Right atrium auricular region (tissue), 2 donors: ENCODE measurements at places on chromosomes 2 and 18. TPM values are rescaled to one million over a fixed set of nuclear protein-coding genes. Genes with fewer than 3 reads are reported as not detected.

Gene SERPINB4
- total RNA-seq, result not detected

Gene LIMS3
- 4.4 TPM for total RNA-seq

DNA sequence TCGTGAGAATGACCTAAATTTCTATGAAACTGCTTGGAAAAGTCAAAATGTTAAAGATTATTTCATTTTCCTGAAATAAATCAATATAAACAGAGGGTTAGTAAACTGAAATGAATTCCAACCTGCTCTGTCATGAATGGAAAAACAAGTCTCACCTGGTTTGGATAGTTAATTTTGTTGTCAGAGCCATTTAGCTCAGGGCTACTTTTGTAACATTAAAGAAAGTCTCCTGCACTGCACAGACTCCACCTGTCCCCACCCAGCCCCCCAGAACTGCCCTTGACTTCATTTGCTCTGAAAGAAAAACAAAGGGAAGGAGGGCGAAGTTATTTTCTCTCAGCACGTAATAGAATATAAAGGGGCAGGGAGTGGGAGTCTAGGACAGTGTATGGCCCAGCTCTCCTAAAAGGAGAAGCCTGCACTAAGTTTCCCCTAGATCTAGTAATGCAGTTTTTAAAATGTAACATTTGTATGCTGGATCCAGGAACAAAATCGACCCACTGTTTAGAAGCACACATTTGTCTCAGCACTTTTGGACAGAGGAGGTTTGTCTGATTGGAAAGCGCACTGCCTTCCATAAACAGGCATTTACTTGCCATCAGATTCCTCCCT is 54.2 kb upstream of the ACSL3 start:
- no peak for DNase-seq
- H3K36me3 ChIP-seq, result no peaks in the 10 kb centered on the region
- no peaks in the 10 kb centered on the region for H3K27me3 ChIP-seq
- no peak overlapping the region for H3K4me3 ChIP-seq

Gene MC5R
- total RNA-seq, result not detected

Gene NEB
- total RNA-seq, result 61.1 TPM

GRCh38 chr2:112339986-112340385 is 64.6 kb downstream of the ZC3H6 start:
- no peak for DNase-seq
- no peak overlapping the region for H3K4me3 ChIP-seq
- no peak overlapping the region for H3K27ac ChIP-seq
- H3K27me3 ChIP-seq, result no peaks in the 10 kb centered on the region

Gene MATN3
- total RNA-seq, result not detected

GRCh38 chr2:38246105-38246504 is 131.0 kb downstream of the ATL2 start:
- no peak overlapping the region for H3K4me3 ChIP-seq
- H3K4me1 ChIP-seq, result no peaks in the 10 kb centered on the region
- no peak overlapping the region for H3K27ac ChIP-seq
- H3K36me3 ChIP-seq, result no peaks in the 10 kb centered on the region
- no peaks in the 10 kb centered on the region for H3K27me3 ChIP-seq

DNA sequence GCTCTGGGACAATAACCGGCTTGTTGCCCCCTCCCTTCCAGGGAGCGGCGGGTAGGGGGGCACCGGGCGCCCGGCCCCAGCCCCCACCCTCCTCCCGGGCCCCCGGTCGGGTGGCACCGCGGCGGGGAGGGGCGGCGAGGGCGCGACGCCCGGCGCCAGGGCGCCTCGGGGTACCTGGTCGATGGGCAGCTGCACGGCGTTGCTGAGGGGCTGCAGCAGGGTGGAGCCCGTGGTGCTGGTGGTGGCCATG is 193 bp downstream of the MBOAT2 start:
- peaks cover 14% of the 10 kb centered on the region for H3K4me1 ChIP-seq
- H3K27me3 ChIP-seq, result no peaks in the 10 kb centered on the region

- H3K36me3 ChIP-seq, result no peaks in the 10 kb centered on the region
- no peak overlapping the region for H3K27ac ChIP-seq
- H3K4me1 ChIP-seq, result no peaks in the 10 kb centered on the region
- H3K27me3 ChIP-seq, result no peaks in the 10 kb centered on the region
- DNase-seq, result peak; percentile 68
Observed at GRCh38 chr18:36314098-36314497, 16.6 kb downstream of the FHOD3 start.

DNA sequence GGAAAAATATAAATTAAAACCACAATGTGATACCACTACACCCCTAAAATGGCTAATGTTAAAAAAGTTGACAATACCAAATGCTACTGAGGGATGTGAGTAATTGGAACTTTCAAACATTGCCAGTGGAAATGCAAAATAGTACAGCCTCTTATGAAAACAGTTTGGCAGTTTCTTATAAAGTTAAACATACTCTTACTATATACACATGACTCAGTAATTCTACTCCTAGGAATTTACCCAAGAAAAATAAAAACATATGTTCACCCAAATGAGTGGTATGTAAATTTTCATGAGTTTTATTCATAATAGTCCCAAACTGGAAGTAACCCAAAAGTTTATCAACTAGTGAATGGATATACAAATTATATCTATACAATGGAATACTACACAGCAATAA is 228.0 kb downstream of the CYP26B1 start:
- no peaks in the 10 kb centered on the region for H3K27me3 ChIP-seq
- no peaks in the 10 kb centered on the region for H3K4me1 ChIP-seq
- DNase-seq, result no peak
- H3K27ac ChIP-seq, result no peak overlapping the region
- H3K36me3 ChIP-seq, result no peaks in the 10 kb centered on the region

DNA sequence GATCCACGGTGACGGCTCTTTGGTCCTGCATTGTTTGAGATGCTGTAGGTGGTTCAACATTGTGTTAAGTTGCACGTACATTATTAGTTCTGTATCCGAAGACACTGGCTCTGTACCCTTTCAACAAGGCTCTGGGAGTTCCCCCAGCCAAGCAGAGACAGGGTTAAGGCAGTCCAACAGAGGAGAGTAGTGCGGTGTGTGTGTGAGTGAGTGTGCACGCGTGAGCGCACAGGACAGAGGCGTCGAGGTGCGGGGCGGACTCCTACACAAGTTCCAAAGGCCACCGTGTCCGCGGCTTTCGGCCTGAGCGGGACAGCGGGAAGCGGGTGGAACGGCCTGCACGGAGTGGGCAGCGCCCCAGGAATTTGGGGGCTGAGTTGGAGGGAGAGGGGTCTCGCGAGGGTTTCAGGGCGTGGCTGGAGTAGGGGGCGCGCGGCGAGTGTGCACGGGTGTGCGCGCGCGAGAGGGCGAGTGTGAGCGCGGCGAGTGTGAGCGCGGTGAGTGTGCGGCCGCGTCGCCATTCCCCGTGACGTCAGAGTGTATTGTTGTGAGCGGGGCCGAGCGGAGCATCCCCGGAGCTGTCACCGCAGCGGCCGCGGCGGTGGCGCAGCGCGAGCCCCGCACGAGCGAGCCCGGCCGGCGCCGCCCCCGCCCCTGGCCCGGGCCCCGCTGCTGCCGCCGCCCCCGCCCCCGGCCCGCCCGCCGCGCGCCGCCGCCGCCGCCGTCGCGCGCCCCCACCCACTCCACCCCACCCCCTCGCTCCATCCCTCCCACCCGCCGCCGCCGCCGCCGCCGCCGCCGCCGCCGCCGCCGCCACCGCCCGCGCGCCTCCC is at the start of gene ASXL3:
Gene ASXL3, plus strand, starts transcription at position 535 of the 833 bp plus-strand sequence. CDS start 413 bp downstream, outside the sequence.
- H3K27ac ChIP-seq, result peak within 1 kb of the TSS; percentile 94
- no peaks in the 10 kb centered on the region for H3K27me3 ChIP-seq
- peak within 1 kb of the TSS; percentile 84 for H3K4me3 ChIP-seq
- no peaks in the 10 kb centered on the region for H3K36me3 ChIP-seq
- DNase-seq, result no peak
- no peaks in the 10 kb centered on the region for H3K4me1 ChIP-seq

GRCh38 chr2:121049131-121049530 is 235.9 kb downstream of the TFCP2L1 start:
- no peaks in the 10 kb centered on the region for H3K4me1 ChIP-seq
- H3K27ac ChIP-seq, result no peak overlapping the region
- H3K4me3 ChIP-seq, result no peak overlapping the region
- H3K36me3 ChIP-seq, result no peaks in the 10 kb centered on the region
- no peaks in the 10 kb centered on the region for H3K27me3 ChIP-seq

GRCh38 chr18:73897517-73897916 is 250.1 kb downstream of the FBXO15 start:
- no peak overlapping the region for H3K4me3 ChIP-seq
- no peaks in the 10 kb centered on the region for H3K4me1 ChIP-seq
- H3K36me3 ChIP-seq, result no peaks in the 10 kb centered on the region
- DNase-seq, result no peak

DNA sequence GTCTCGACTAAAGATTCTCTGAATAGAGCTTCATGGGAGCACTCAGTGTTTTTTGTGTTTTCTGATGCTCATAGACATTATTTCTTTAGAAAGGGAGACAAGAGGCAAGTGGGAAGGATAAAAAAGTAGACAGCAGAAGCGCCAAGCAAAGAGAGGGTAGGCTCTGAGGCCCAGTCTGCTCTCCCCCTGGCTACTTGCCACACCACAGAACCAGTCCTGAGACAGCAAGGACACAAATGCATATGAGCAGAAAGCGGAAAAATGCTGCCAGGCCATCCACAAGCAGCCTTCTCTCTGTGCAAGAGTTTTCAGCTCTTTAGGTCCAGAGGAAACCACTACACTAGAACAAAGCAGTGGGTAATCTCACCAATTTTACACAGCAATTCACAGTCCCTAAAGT is 285.4 kb downstream of the ZNF521 start:
- H3K27me3 ChIP-seq, result no peaks in the 10 kb centered on the region
- H3K36me3 ChIP-seq, result no peaks in the 10 kb centered on the region
- no peak overlapping the region for H3K4me3 ChIP-seq
- no peak overlapping the region for H3K27ac ChIP-seq

GRCh38 chr2:141341444-141341843 is 789.4 kb downstream of the LRP1B start:
- H3K27me3 ChIP-seq, result no peaks in the 10 kb centered on the region
- no peak overlapping the region for H3K27ac ChIP-seq
- no peaks in the 10 kb centered on the region for H3K36me3 ChIP-seq
- DNase-seq, result no peak
- no peaks in the 10 kb centered on the region for H3K4me1 ChIP-seq

DNA sequence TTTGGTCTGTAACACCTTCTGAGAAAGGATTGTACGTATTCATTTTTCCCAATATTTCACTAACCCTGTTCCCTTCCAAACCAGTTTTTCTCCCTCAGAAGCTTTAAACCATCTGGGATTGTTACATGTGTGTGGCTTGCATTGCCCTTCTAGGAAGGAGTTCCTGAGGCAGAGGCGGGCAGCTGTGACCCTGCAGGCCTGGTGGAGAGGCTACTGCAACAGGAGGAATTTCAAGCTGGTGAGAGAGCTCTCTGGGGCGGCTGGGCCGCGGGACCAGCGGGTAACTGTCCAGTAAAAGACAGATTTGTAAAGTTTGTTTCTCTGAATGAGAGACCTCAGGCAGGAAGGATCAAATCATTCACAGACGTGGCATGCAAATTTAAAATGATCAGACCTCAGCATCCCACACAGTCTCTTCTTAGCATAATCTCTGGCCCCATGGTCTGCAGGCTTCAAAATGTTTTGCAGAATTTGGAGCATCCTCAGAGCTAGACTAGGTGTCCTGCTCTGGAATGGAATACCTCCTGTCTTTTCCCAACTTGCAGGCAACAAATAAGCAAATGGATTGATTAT is 40.2 kb upstream of the GPR17 start:
- no peak overlapping the region for H3K4me3 ChIP-seq
- no peak overlapping the region for H3K27ac ChIP-seq
- H3K36me3 ChIP-seq, result no peaks in the 10 kb centered on the region
- H3K27me3 ChIP-seq, result no peaks in the 10 kb centered on the region
- H3K4me1 ChIP-seq, result no peaks in the 10 kb centered on the region

- no peak for DNase-seq
- H3K36me3 ChIP-seq, result no peaks in the 10 kb centered on the region
- H3K4me1 ChIP-seq, result no peaks in the 10 kb centered on the region
- H3K27ac ChIP-seq, result no peak overlapping the region
- H3K27me3 ChIP-seq, result no peaks in the 10 kb centered on the region
- no peak overlapping the region for H3K4me3 ChIP-seq
Observed at GRCh38 chr2:460861-461260, 173.0 kb upstream of the ALKAL2 start.

Gene IL37
- total RNA-seq, result not detected

GRCh38 chr2:43326101-43326825 is 99.9 kb upstream of the ZFP36L2 start:
- H3K36me3 ChIP-seq, result no peaks in the 10 kb centered on the region
- peaks cover 58% of the 10 kb centered on the region for H3K4me1 ChIP-seq
- H3K4me3 ChIP-seq, result no peak overlapping the region
- no peak for DNase-seq

- H3K27me3 ChIP-seq, result no peaks in the 10 kb centered on the region
- H3K36me3 ChIP-seq, result no peaks in the 10 kb centered on the region
- no peak overlapping the region for H3K27ac ChIP-seq
- no peaks in the 10 kb centered on the region for H3K4me1 ChIP-seq
- H3K4me3 ChIP-seq, result no peak overlapping the region
Observed at GRCh38 chr2:169693360-169693759, 845 bp downstream of the CFAP210 start.

DNA sequence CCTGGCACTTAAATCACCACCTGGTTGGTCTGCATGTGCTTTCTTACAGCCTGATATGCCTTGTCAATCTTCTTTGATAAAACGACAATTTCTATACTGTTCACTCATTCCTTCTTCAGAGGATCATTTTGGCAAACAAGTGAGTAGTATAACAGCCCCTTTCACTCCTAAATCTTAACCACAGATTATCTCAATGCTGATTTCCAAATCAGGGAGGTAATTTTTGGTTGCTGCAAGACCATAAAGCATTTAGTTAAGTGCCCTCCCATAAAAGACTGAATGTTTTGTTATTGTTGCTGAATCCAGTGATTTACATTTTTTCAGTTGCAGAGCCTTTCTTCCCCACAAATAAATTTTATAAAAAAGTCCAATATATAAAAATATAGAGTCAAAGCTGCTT is 129.2 kb upstream of the CYP26B1 start:
- H3K4me1 ChIP-seq, result peaks cover 29% of the 10 kb centered on the region
- H3K4me3 ChIP-seq, result no peak overlapping the region
- no peak overlapping the region for H3K27ac ChIP-seq
- H3K36me3 ChIP-seq, result no peaks in the 10 kb centered on the region
- H3K27me3 ChIP-seq, result no peaks in the 10 kb centered on the region

- no peaks in the 10 kb centered on the region for H3K36me3 ChIP-seq
- no peaks in the 10 kb centered on the region for H3K27me3 ChIP-seq
- no peak for DNase-seq
- no peak overlapping the region for H3K27ac ChIP-seq
Observed at GRCh38 chr18:32289483-32290075, 99.7 kb downstream of the MEP1B start.

- no peak for DNase-seq
- no peak overlapping the region for H3K27ac ChIP-seq
- H3K27me3 ChIP-seq, result no peaks in the 10 kb centered on the region
- H3K36me3 ChIP-seq, result no peaks in the 10 kb centered on the region
- no peaks in the 10 kb centered on the region for H3K4me1 ChIP-seq
- H3K4me3 ChIP-seq, result no peak overlapping the region
Observed at GRCh38 chr2:124283096-124283495, 258.0 kb downstream of the CNTNAP5 start.
